ENCODE measurements at places on chromosomes 3 and 15.

DNA sequence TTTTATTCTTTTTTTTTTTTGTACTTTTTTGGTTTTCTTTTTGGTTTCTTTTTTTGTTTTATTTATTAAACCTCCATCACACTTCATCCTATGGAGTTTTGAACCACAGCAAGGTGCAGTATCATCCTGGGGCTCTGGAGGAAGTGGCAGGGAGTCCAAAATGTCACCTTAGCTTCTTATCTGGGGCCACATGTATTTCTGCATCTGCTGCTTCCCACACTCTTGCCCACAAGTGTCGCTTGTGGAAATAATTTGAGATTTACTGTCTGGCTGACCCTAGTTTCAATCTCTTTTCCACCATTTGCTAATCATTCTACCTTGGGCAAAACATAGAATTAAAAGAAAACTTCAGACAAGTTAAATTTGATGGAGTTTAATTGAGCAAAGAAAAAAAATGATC, 6.4 kb downstream of the OPA1 start:
- DNase-seq = no peak

DNA sequence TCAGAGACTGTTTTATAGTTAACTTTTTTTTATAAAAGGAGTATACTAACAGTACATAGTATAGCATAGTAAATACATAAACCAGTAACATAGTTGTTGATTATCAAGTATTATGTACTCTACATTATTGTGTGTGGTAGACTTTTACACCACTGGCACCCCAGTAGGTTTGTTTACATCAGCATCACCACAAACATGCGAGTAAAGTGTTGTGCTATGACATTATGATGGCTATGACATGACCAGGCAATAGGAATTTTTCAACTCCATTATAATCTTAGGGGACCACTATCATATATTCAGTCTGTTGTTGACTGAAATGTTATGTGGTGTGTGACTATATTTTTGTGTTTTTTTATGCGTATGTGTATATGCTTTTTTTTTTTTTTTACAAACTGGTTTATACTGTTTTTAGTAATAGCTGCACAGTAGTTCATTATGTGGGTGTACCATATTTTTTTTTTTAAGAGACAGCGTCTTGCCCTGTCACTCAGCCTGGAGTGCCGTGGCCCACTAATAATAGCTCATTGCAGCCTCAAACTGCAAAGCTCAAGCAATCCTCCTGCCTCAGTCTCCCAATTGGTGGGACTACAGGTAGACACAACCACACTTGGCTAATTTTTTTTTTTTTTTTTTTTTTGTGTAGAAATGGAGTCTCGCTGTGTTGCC, 1.9 kb downstream of the CAPN7 start:
- no peak for DNase-seq

DNA sequence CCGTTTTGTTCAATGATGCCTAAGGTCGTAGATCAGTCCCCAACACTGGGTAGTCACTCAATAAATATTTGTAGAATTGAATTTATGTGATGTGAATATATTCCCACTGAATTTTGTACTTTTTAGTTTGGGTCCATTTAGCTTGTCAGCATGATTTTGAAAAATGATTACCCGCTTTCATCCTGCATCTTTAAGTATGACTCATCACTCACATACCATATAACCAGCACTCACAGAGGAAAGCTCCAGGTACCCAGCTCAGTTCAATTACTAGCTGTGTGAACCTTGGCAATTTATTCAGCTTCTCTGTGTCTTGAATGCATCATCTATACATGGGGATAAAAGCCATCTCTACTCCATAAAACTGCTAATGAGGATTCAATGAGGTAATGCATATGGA, 2.2 kb upstream of the MLF1 start:
- DNase-seq = peak; percentile 58

- DNase-seq = peak; percentile 70
These were observed 18.6 kb upstream of the C15orf40 start for GRCh38 chr15:83030021-83030420.

- DNase-seq = no peak
These were observed 194.9 kb downstream of the FOXP1 start for GRCh38 chr3:71388535-71389120.

- DNase-seq = no peak
These were observed 51.4 kb downstream of the SLCO3A1 start for GRCh38 chr15:91904942-91905341.

GRCh38 chr3:115359536-115359935, 212.4 kb upstream of the ZBTB20 start:
- no peak for DNase-seq

- DNase-seq = no peak
These were observed 587.4 kb upstream of the ALCAM start for GRCh38 chr3:104779324-104779723.

GRCh38 chr3:66488492-66488891, 12.3 kb downstream of the LRIG1 start:
- DNase-seq = no peak

- no peak for DNase-seq
These were observed 166.6 kb upstream of the SMAD3 start for GRCh38 chr15:66898656-66899386.

- DNase-seq = peak; percentile 25
These were observed 4.6 kb downstream of the ATP13A3 start for GRCh38 chr3:194482196-194482593.

DNA sequence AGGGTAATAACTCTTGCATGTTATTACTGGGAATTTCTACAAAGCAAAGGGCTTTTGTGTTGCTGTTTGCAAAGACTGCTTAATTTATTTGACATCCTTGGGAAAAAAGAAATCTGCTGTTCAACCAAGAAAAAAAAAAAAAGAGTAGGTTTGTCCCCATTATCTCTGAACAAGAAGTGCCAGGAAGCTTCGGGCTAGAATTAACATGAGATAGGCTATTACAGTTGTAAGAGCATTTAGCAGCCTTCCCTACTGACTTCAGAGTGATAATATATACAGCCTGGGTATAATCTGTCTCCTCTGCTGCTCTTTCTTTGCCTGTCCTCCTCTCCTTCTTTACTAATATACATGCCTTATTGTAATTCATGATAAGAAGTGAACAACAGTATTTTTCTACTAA, 23.3 kb upstream of the CHMP2B start:
- DNase-seq = no peak

- no peak for DNase-seq
These were observed 132.9 kb downstream of the ZNF621 start for GRCh38 chr3:40657623-40658022.

DNA sequence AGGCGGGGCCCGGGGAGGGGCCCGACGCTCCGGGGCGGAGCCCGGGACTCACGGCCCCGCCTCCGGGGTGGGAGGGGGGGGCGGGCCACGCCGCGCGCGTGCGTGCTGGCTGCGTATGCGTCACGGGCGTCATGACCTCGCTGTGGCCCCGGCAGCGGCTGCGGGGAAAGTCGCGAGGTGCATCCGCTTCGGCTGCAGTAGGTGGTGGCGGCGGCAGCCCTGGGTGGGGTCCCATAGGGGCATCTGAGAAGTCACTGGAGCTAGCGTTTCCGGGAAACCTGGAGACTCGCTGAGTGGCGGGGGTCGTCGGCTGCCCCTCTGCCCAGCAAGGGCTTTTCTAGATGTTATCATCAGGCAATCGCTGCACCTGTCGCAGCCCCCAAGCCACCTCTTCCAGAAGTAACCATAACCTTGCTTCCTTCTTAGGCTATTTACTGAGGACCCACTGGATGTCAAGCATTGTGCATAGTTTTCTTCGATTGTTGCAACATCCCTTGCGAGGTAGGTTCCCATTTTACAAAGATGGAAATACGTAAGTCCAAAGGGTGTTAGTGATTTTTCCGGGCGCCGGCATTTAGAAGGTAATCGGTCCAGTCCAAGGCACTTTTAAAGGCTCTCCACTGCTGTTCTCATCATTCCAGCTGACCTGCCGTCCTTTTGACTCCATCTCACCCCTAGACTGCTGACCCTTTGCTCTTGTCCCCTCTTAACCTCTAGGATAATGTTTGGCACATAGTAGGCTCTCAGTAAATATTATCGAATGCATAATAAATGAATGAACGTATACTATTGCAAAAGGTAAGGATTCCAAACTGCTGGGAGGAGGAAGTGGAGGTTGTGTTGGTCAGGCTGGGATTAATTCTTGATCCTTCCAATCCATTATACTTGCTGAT, at the start of gene GDPGP1:
GDPGP1 (plus strand) TSS at position 114 of the 893 bp plus-strand sequence. CDS start 6,700 bp downstream, outside the sequence.
- DNase-seq = peak; percentile 15

- no peak for DNase-seq
These were observed 41.5 kb downstream of the ST8SIA2 start for GRCh38 chr15:92435145-92435544.

GRCh38 chr15:59946084-59946483, 58.0 kb upstream of the FOXB1 start:
- DNase-seq = no peak

DNA sequence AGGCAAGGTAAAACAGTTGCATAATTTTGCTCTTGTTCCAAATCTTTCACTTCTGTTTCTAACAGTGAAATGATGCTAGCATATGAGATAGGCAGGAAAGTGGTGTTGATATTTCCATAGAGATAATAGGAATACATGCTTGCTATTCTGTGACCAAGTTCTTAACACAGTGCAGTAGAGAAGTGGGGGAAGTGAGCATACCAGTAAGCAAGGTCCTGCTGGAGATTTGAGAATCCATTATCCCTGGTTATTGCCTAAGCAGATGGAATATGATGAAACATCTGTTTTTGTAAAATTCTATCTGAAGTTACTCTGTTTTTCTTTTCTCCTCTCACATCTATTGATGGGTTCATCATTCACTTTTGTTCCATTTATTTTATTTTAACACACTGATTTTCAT, 28.7 kb downstream of the USP8 start:
- no peak for DNase-seq

GRCh38 chr3:72015463-72015862, 230.5 kb upstream of the PROK2 start:
- DNase-seq = no peak

DNA sequence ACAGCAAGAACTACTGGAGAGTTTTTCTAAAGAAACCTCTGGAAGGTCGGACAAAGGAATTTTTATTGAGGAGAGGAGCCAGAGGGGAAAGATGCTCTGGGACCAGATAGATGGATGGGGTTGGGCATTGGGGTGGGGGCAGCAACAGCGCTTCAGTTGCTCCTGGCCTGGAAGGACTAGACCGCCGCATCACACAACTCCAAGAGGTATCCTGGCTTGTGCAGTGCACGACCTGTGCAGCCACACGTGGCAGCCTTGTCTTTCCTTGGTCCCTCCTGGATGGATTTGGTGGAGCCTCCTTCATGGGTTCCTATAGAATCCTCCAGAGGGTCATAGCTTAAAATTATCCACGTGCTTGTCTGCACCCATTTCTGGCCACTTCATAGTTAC, 23.0 kb downstream of the MAGEF1 start:
- no peak for DNase-seq

DNA sequence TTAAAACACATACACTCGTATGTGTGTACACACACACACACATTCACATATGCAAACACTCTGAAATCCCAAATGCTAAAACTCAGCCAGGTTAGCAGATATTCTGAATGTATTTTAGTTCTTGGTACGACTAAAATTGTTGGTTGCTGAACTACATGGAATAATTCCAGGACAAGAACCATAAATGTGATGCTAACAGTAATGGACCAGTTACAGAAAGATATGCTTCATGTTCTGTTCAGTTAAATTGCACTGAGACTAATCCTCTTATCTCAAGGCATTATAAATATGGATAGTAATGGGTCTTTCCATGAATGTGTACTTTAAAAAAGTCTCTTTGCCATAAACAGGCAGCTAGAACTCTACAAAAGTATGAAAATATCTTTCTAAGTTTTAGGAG, 113.3 kb downstream of the FRMD4B start:
- no peak for DNase-seq

DNA sequence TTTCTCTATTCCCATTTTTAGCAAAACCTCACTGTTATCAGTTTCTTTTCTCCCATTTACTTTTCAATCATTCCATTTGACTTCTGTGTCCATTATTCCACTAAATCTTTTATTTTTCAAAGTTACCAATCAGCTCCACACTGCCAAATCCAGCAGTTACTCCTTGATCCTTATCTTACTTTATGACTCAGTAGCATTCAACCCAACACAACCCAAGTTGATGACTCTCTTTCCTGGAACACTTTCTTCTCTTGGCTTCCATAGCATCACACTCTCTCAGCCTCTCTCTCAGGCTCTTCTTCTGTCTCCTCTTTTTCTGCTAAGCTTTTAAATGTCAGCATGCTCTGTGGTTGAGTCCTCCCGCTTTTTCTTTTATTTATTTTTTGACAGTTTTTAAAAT, 36.3 kb downstream of the RASGRP1 start:
- DNase-seq = peak; percentile 23

GRCh38 chr15:29472901-29473445, 203.4 kb upstream of the NSMCE3 start:
- DNase-seq = no peak

- no peak for DNase-seq
These were observed 40.3 kb downstream of the ABHD2 start for GRCh38 chr15:89128320-89129122.

GRCh38 chr3:172334671-172335207, 113.5 kb downstream of the GHSR start:
- no peak for DNase-seq

DNA sequence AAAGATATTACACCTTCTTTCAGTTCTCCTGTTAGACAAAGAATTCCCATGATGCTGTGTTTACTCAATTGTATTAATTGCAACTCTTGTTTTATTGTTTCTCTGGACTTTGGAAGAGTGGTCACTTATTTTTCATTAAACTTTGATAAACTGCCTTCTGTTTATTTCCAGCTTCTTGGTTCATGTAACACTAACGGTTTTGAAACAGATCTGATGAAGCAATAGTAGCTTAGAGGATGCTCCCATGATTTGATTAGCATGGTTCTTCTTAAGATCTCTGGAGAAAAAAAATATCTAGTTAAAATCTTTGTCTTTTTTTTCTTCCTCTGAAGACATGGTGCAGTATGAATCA, 90.1 kb downstream of the FNDC3B start:
- DNase-seq = no peak
